ENCODE measurements at places on chromosomes 5 and 9. TPM values are rescaled to one million over a fixed set of nuclear protein-coding genes. Genes with fewer than 3 reads are reported as not detected.

OR13C3 gene
- not detected for total RNA-seq

HK3 gene
- total RNA-seq, result 0.87 TPM

IFNA16 gene
- not detected for total RNA-seq

RBM27 gene
- total RNA-seq, result 17.9 TPM

DNA sequence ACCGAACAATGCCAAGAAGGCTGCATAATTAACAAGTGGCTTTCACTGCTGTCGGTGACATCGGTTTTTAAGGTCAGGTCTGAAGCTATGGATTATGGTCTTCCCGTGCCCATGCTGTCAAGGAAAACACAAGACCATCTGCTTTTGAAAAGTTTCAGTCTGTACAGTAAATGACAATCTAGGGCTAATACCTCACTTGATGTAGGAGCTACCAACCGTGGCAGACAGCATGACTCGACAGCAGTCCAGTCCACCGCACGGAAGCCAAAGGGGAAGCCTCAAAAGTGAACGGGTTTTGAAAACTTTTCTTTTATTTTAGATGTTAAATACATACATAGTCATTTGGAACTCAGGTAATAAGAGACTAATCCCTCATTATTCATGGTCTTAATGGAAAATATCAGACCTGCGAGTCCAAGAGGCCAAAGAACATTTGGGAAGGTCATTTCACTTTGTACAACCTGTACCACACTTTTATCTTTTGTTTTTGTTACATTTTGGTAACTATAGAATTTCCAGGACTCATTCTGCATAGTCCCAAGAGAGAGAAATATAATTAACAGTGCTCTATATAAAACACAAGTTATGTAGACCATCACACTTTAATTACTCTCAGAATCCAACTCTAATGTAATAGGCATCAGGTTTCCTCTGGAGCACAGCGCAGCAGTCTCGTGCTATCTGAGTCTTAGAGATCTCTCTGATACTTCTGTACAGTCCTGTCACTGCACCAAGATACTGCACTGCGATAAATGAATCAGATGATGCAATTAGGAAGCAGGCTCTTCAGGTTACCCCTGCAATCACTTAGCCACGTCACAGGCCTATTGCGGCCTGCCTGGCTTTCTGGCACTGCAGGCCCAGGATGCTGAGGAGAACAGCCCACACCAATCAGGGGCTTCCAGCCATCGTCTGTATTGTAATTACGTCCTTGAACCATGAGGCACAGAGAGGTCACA lies 184.9 kb downstream of the FANCC start:
- DNase-seq, result no peak

DNA sequence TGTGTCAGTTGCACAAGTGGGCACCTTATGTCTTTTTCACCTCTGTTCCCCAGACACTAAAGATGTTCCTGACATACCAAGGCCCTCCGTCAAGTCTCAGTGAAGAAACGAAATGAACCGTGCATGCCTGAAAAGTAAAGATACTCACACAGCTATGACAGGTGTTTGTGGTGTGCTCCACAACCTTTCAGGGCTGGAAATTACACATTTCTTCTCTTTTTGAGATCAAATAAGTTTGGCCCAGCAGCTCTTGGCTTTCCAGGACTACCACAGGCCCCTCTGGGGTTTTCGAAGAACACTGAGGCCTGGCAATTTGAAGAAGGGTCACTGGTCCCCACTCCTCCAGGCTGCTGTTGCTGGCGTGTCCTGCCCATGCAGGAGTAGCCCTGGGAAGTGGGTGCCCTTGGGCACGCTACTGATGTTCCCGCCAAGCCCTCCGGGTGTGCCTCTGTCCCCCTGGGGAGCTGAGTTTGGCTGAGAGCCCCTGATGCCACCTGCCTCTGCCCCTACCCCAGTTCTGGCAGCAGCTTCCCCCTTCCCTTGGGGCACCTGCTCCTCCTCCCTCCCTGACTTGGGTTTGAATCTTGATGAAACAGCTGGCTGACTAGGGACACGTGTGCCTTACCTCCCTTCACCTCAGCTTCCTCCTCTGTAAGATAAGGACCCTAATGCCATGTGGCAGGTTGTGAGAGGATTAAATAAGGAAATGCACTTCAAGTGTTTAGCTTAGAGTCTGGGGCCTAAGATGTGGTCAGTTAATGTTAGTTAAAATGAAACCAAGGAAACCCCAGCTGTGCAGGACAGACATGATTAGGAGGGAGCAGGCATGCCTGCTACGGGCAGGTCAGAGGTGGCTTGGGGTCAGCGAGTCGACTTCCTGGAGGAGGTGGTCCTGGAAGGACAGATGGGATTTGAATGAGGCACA lies 49.1 kb upstream of the GADD45G start:
- DNase-seq, result no peak

GRCh38 chr9:112111461-112111860 lies 63.6 kb downstream of the SUSD1 start:
- no peak for DNase-seq
